ENCODE measurements at places on chromosomes 2 and 18. TPM values are rescaled to one million over a fixed set of nuclear protein-coding genes. Genes with fewer than 3 reads are reported as not detected.

ITGB6 gene
- not detected for total RNA-seq

DES gene
- total RNA-seq, result 2.3 TPM

DNA sequence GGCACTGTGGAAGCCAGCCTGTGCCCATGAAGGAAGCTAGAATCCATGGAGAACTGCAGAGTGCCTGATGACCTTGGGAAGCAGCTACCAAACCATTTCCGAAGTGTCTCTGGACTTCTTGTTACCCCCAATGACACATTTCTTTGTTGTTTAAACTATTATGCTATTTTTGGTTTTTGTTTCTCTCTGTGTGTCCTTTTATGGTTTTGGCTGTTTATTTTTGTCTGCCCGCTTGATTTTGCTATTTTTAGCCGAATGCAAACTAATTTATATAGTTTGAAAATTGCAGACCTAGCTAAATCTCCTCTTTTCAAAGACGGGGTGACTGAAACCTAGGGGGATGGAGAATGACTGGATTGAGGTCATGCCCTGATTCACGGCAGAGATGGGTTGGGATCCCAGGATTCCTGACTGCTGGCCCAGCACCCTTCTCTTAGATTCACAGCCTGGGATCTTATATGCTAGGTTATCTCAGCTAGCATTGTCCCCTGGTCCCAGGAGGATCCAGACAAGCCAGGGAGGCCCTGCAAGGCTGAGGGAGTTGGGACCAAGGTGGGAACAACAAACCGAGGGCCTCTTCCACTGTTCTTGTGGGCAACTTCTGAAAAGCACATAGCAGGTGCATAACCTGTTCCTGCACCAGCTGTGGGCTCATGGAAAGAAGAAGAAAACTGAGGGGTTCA, 116.3 kb upstream of the HAAO start:
- no peak for DNase-seq

- no peak for DNase-seq
These were observed 90.7 kb downstream of the PDCL3 start for GRCh38 chr2:100653449-100654035.
